T47D (cell line): ENCODE measurements at places on chromosomes 4 and X.
A peak's percentile ranks its signal among the peaks of the same experiment; 100 is the strongest.

- no peak for DNase-seq
Measured at GRCh38 chrX:132114607-132115006, 13.2 kb downstream of the FRMD7 start.

DNA sequence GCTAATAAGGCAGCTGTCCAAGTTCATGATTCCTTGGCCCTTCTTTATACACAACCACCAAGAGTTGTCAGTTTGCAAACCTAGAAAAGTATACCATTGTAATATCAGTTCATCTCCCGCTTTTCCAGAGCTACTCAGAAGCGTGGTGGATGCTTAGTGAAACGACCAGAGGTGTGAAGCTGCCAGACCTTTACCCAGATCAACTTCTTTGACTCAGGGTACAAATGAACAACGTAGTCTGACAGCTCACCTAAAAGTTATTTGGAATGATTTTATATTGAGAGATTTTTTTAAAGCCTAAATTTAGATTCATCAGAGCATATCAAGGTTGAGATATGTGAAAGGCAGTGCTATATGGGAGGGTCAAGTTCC, 169.7 kb downstream of the CBR4 start:
- no peak for DNase-seq

DNA sequence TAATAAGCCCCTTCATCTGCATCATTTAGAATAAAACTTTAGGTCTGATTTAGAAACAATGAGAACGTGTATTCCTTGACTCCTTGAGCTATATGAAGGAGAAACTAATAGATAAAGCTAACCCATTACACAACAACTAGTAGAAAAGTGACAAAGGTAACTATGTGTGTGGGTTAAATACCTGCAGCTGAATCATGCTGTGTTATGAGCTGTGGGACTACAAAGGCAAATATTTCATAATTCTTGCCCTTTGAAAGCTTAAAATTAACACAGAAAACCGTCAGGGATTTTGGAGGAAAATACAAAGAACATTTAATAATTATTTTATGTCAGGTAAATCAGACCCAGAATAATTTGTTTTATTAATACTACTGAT, 898 bp upstream of the NDP start:
- DNase-seq, result no peak

GRCh38 chr4:110622841-110623717, at the start of gene PITX2:
PITX2 (minus strand) TSS chr4:110623077; CDS start chr4:110622460, 617 bp downstream.
- DNase-seq, result no peak

GRCh38 chr4:132001542-132001941, 1147.6 kb upstream of the PCDH10 start:
- peak; percentile 2 for DNase-seq

DNA sequence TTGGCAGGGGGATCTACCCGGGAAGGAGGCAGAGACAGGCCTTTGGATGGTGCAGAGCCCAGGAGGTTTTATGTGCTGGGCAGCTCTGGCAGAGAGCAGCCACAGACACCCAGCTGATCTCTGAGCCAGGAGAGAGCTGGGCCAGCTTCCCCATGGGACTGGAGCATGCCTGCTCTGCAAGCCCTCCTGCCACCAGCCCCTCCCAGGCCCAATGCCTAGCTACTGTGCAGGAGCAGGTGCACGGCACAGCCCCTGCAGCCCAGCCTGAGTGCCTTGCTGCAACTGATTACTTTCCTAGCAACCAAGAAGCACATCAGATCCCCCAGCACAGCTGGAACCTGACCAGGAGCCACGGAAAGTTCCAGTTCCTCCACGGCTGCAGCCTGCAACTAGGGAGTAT, 57.8 kb upstream of the BEND2 start:
- no peak for DNase-seq
